Brain microvascular endothelial cell (primary cell): ENCODE measurements at places on chromosomes 3 and 15.

- no peak for DNase-seq
Observed at GRCh38 chr3:77065750-77066149, 25.9 kb downstream of the ROBO2 start.

GRCh38 chr15:59247364-59247763 lies 40.7 kb downstream of the LDHAL6B start:
- peak; percentile 59 for DNase-seq

DNA sequence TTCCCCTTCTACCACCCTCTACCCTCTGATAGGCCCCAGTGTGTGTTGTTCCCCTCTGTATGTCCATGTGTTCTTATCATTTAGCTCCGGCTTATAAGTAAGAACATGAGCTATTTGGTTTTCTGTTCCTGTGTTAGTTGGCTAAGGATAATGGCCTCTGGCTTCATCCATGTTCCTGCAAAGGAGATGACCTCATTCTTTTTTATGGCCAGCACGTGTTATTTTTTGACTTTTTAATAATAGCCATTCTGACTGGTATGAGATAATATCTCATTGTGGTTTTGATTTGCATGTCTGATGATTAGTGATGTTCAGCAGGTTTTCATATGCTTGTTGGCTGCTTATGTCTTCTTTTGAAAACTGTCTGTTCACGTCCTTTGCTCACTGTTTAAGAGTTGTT lies 63.1 kb upstream of the NPHP3 start:
- DNase-seq, result no peak

- DNase-seq, result no peak
Observed at GRCh38 chr3:134078169-134078831, 48.6 kb upstream of the SLCO2A1 start.

DNA sequence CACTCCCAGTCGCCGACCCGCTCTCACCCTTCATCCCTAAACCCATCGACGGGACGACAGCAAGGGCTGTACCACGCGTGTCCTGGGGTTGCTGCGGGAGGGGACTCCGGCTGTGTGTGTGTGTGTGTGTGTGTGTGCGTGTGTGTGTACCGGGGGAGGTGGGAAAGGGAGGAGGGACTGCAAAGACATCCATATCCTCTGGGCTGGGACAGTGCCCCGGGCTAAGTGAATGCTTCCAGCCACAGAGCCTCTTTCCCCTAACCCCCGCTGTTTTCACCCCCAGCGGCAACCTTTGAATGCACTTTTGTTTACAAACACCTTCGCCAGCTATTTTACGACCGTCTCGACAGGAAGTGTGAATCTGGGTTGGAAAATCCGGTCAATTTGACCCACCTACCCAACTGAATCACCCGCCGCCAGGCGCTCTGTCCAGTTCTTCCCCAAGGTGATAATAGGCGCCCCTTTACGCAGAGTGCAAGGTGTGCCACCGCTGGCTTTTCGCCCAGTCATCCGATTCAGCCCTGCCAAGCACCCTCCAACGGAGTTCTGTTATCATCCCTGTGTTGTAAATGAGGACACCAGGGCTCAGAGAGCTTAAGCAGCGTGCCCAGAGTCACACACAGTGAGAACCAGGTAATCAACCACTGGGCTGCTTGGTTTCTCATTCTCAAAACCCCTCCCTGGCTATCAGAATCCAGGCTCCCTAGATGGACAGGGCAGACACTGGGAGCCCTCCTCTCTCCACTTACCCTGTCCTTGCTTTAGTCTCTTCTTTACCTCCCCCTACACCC lies 739 bp upstream of the AMOTL2 start:
- no peak for DNase-seq

DNA sequence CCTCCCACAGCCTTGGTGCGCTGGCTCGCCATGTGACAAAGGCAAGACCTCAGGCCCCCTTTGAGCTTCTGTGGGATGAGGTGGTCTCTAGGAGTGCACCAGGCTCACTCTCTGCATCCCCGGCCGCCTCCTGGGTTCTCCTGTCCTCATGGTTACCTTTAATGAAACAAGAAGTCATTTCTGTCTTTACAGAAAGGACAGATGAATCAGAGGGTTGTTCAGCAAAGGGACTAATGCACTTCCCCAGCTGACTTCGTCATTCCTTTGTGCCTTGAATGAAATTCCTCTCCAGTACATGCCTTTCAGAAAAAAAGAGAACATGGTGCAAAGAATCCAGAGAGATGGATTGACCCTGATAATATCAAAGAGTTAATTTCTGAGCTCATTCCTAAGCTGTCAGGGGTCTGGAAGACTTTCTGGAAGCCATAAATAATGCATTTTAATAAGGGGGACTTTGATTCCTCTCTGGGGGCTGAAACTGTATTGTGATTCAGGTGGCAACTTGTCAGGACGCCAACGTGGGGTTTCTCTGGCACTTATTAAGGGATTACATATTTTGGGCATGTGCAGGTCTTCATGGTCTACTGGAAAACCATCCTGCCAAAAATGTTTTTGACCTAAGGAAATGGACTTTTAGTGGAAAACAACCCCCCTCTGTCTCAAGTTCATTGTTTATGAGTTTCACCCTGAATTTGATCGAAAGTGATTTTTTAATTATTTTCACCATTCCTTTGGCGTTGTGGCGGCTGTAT lies 122.7 kb downstream of the FBLN2 start:
- no peak for DNase-seq

GRCh38 chr15:68818066-68818768 lies 2.5 kb downstream of the ANP32A start:
- DNase-seq, result peak; percentile 42

DNA sequence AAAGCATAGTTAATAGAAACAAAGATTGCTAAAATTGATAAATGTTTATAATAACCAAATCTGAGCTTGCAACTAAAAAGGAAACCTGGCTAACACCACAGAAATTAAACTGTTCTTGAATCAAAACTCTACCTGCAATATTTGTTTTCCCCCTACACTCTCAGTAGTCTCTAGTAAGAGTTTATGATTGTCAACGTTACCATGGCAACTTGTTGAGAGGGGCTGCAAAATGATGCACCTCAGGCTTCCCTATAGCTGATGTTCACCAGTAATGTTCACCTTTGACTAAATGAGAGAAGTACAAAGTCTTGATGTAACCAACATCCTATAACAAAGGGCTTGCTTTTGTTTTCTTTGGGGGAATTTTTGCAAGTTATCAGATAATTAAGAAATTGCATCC lies 101.1 kb upstream of the FHIT start:
- no peak for DNase-seq

DNA sequence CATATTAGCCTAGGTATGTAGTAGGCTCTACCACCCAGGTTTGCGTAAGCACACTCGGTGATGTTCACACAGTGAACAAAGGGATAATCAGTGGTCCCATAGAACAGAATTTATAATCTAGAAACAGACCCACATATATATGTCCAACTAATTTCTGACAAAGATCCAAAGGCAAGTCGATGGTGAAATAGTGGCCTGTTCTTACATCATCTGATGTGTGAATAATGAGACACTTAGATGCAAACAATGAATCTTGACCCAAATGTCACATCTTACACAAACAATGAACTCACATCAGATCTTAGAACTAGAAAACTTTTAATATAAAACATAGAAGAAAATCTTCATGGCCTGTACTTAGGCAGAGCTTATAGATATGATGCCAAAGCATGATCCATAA lies 17.6 kb upstream of the TM2D3 start:
- no peak for DNase-seq

DNA sequence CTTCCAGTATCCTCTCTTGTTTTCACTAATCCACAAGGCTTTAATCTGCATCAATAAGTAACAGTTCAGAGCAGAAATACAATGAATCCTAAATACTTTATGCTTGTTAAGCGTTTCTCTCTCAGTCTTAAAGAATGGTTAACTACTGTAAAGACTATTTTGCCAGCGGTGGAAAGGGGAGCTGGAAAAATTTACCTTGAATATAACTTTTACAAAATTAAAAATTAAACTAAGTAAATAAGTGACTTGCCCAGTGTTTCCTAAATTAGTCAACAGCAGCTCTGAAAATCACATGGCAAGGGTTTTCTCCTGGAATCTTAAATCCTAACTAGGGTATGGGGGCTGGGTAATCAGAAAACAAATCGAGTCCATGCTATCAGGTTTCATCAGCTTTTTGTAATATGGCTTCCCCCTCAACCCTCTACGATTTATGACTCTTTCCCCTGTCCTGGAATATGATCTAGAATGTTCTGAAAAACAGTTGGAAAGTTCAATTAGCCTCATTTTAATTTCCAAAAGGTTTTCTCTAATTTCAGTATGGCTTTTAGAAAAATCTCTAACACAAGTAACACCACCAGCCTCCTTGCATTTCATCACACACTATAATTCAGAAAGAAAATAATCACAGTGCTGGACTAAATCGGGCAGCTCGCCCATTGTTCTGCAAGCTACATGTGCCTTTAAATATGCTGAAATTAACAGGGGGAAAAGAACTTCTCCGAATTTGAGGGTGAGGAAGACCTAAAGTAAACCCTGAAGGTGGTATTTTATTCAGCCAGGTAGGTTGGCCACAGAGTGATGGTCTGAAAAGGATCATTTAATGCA lies 133.5 kb downstream of the ADAMTS9 start:
- no peak for DNase-seq

GRCh38 chr3:165919284-165919683 lies 82.1 kb upstream of the BCHE start:
- no peak for DNase-seq

- DNase-seq, result no peak
Observed at GRCh38 chr3:99250821-99251355, 349.4 kb upstream of the DCBLD2 start.

GRCh38 chr3:176595307-176595706 lies 602.0 kb downstream of the TBL1XR1 start:
- DNase-seq, result no peak

DNA sequence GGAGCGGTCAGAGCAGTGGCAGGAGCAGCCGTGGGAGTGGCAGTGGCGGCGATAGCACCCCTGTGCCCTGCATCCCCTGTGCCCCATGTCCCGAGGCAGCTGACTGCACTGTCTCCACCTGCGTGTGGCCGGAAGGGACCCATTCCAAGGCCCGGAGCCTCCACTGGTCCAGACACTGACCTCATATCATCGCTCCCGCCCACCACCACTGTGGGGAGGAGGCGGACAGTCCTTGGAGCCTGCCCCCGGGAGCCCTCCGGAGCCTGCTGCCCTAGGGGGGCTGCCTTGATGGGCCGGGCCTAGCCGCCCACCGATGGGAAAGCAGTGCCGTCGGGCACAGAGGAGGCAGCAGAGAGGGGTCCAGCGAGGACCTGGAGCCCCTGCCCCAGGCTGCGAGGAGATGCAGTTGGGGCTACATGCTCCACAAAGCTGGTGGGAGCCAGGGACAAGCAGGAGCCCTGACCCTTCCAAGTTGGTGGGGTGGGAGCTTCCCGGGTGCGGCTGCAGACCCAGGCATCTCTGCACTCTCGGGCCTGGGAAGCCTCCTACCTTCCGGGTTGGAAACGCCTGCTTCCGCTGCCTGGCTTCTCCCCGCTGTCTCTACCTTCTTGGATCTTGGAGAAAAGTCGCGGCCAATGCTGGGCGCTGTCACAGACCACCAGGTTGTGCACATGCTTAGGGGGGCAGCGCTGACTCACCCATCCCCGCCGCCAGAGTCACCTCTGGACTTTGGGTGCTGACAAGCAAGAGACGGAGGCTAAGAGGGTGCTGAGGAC lies 283.2 kb upstream of the ROBO1 start:
- no peak for DNase-seq

- peak; percentile 7 for DNase-seq
Observed at GRCh38 chr3:167350245-167350862, 29.7 kb downstream of the ZBBX start.

DNA sequence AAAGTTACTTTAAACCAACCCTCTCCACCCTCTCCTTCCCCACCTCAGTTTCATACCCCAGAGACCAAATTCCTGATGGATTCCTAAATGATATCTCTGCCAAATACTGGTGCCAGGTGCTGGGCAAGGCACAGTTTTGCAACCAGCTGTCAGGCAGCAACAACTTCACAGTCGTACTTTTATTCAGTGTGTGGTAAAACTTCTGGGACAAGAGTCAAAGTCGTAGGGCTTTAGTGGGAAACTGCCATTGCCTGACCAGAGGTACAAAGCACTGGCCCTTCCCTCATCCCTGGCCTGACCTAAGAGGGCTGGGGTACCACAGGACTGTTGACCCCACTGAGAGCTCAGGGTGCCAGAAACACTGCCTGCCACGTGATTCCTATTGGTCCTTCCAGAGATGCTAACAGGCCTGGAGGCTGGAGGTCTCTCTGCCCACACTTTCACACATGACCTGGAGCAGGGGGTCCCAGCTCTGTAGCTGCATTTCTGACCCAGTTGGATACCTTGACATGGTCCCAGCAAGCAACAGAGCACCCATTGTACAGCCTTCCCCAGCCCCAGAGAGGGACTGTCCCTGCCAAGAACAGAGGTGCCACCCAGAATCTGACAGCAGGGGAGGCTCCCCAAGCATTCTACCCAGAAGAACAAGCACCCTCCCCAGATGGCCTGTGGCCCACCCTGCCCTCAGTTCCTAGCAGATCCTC lies 59.9 kb downstream of the LIPC start:
- DNase-seq, result no peak

DNA sequence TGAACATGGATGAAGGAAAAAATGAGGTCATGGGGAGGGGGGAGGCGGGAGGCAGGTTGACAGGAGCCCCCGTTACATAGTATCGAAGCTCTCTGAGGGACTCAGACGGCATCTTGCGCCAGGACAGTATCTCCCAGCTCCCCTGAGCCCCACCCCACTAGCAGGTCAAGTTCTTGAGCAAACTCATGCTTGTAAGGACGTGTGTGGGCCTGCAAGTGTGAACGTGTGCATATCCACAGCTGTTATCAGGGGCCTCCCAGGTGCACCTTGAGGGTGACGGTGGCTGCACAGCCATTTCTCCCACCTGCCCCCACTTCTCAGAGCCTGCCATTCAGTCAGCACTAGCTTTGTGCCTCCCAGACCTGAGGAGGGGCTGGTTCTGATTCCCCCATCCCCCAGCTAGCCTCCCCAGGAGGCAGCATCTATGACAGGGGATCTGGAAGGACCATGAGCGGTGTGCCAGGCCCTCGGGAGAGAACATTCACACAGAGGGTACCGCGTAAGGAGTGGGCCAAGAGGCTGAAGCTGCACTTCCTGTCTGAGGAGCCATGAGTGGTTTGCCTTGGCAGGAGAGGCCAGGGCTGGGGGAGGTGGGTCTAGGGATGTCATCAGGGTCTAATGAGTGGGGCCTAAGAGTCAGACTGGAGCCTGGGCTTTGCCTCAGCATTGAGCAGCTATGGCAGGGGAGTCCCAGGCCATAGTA lies 2.9 kb downstream of the SEMA3F start:
- no peak for DNase-seq

- DNase-seq, result no peak
Observed at GRCh38 chr3:63193647-63194046, 84.5 kb upstream of the SYNPR start.

GRCh38 chr3:179149406-179149867 lies 1.3 kb downstream of the PIK3CA start:
- peak; percentile 17 for DNase-seq

GRCh38 chr15:34055868-34056595 lies 17.0 kb upstream of the AVEN start:
- peak; percentile 45 for DNase-seq

- DNase-seq, result no peak
Observed at GRCh38 chr3:106929081-106929480, 448.2 kb upstream of the CCDC54 start.
